Chondrocyte (in vitro differentiated cells): ENCODE measurements at places on chromosomes 4 and X.

GRCh38 chr4:159051245-159052071, 51.4 kb upstream of the RAPGEF2 start:
- no peak for DNase-seq

GRCh38 chr4:7744142-7744804, 195.4 kb downstream of the AFAP1 start:
- DNase-seq: no peak

GRCh38 chr4:108624263-108625056, 4.1 kb downstream of the RPL34 start:
- DNase-seq: no peak

DNA sequence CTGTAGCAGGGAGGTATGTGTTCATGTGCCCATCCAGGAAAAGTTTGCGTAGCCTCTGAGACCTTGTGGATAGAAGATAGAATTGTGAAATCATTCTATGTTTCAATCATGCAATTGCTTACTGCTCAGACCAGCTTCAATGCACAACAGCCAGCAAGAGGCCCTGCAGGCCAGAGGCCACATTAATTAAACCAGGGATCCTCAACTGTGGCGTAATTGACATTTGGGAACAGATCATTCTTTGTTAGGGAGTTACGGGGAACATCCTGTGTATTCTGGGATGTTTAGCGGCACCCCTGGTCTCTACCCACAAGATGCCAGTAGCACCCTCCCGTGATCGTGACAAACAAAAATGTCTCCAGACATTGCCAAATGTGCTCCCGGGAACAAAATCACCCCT, 86.5 kb upstream of the PRPS2 start:
- DNase-seq: no peak

- DNase-seq: no peak
Measured at GRCh38 chr4:107757864-107758476, 37.9 kb upstream of the PAPSS1 start.
